Umbilical cord (tissue), 2 donors: ENCODE measurements at places on chromosomes 3 and 15.
A peak's percentile ranks its signal among the peaks of the same experiment; 100 is the strongest.

- peak; percentile 19 for DNase-seq
These were observed 492.5 kb upstream of the CFAP20DC start for GRCh38 chr3:59542276-59542675.

GRCh38 chr3:127988770-127989557 lies 63.3 kb upstream of the SEC61A1 start:
- no peak for DNase-seq

- DNase-seq: peak; percentile 23
These were observed 100.2 kb downstream of the CGNL1 start for GRCh38 chr15:57476533-57476975.

- no peak for DNase-seq
These were observed 100.3 kb downstream of the MECOM start for GRCh38 chr3:169562988-169563774.

- DNase-seq: no peak
These were observed 165.4 kb downstream of the TJP1 start for GRCh38 chr15:29656636-29657475.

- DNase-seq: no peak
These were observed 26.7 kb upstream of the PIK3R4 start for GRCh38 chr3:130773366-130773765.

DNA sequence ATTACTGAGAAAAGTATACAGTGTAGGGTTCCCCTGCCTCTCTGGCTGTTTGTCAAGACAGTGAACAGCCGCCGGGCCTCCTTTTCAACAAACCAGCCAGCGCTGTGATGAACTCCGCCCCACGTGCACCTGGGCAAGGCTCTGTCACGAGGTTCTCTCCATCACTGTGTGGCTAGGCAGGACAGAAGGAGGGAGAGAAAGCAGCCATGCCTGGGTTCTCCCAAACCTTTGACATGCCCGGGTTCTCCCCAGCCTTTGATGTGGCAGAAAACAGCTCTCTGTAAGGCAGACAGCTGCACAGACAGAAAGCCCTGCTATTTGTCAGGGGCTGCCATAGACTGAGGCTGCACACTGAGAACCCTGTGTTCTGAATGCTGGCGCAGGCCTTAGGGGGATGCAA lies 101.4 kb upstream of the TRPM1 start:
- DNase-seq: peak; percentile 48

GRCh38 chr15:61824291-61824690 lies 236.0 kb downstream of the VPS13C start:
- DNase-seq: peak; percentile 12

DNA sequence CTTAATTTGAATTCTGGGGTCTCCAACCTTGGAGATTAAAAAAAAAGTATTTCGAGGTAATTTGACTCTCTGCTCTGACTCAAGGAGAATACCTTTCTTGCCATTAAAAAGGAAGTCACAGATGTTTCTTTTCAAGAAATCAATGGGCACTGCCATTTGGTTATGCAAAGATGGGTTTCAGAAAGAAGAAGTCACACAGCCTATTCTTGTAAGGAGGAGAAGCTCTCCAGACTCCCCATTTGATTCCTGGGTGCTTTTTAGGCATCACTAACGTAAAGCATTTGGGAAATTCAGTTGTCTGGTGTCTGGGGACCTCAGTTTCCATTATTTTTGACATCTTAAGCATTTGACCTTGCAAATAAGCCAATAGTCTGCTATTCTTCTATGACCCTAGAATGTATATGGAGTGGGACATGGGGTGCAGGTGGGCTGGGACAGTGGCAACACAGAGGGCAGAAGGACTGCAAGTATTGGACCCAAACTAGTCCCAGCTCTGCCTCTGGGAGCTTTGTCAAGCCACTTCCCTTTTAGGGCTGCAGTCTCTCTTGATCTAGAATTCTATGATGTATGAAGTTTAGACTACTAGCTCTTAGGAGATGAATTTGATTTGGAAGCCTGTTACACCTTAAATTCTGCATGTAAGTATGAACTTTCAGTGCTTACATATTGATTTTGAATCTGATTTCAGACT lies 27.8 kb downstream of the IL5RA start:
- no peak for DNase-seq

DNA sequence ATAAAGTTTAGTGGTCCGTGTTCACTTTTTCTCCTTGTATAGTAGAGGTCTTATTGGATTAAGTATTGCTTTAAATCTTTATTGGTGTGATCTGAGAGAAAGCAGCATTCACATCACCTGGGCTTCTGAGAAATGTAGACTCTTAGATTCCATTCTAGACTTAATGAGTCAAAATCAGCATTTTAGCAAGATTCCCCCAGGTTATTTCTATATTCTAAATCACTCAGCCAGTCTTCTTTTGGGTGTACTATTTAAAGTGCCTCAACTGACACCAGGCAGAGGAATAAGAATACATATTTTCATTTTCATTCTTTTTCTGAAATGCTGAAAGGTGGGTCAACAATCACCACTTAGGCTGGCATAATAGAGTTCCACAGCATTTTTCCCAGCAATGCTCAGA lies 481.7 kb downstream of the TUSC7 start:
- no peak for DNase-seq

DNA sequence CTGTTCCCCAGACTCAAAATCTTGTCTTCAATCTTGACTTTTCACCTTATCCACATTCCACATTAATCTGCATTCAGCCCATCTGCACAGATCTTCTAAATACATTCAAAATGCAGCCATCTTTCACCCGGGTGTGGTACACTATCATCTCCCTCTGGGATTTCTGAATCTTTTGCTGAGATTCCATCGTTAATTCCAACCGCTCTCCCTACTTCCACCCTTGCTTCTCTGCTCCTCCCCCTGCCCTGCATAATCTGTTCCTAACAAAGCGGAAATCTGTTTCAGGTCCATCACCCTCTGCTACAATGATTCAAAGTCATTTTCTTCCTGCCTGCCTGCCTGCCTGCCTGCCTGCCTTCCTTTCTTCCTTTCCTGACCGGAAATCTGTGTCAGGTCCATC lies 7.9 kb upstream of the GOLGA8B start:
- DNase-seq: peak; percentile 18

DNA sequence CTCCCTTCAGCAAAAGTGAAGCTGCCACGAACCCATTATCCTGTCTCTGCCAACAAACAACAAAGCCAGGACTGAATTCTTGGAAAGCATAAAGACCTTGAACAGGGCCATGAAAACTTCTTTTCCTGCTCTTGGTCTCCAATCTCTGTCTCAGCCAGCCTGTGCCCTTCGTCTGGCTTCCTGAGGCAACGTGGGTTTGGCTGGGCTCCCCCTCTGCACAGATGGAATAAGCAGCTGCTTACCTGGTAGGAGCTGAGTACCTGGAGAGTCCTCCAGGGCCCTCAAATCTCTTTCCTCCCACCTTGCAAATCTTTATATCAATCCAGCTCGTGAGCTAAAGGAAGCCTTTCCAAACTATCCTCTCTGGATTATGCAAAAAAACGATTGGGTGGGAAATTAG lies 97.6 kb upstream of the PSMD6 start:
- DNase-seq: no peak

- DNase-seq: no peak
These were observed 14.9 kb downstream of the CCDC32 start for GRCh38 chr15:40549894-40550293.
